HS-5 (cell line): ENCODE measurements at places on chromosomes 16 and 17.

GRCh38 chr17:14715561-14715960, 414.7 kb downstream of the HS3ST3B1 start:
- no peak for DNase-seq

DNA sequence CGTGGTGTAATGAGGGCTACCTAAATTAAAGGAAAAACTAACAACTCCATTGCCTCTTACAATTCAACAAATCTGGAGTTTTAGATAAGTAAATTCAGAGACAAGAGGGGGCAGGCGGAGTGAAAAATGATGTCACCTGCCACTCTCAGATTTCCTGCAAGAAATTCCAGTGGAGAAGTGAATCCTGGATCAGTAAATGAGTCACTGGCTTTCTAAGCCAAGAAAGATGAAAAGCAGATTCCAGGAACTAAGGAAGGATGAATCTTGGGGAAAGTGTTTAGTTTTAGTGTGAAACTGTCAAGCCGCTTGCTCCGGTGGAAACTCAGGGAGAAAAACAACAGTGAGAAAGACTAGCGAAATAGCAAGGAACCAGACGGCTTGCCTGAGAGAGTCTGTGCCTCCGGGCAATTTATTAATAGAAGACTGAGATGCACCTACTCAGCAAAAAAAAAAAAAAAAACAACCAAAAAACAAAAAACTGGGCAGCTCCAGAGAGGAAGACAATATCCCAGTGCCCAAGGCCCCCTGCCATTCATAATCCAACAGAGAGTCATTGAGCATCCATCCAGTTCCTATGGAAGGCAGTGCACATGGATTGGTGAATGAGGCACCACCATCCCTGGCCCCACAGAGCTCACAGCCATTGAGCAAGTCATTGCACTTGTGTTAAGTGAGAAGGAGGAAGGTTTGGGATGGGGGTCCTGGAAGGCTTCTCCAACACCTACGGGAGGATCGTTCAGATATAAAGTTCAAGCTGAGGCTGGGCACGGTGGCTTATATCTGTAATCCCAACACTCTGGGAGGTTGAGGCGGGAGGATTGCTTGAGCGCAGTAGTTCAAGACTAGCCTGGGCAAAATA, 12.1 kb upstream of the RIPOR1 start:
- peak; percentile 61 for DNase-seq

DNA sequence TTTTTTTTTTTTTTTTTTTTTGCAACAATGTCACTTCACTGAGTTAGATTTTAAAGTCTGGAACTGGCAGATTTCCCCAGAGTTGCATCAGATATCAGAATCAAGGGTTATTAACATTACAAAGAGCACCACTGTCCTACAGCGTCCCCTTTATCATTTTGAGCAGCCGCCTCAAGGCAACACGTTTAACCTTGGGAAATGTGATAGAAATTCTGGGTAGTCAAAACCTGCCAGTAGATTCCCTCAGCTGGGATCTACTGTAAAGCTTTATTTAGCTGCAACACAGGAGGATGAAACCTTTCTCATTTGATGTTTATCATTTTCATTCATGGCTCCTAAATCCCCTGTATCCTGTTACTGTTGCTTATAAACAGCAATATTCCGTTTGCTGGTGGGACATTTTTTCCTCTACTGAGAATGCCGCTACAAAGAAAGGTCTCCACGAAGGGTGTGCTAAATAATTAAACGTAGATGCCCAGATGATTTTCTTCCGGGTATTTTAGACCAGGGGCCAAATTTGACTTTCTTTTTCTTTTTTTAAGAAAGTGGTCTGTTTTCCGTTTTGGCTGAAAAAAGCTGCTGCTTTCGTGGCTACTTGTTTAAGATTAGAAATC, 436.1 kb upstream of the GOT2 start:
- no peak for DNase-seq

DNA sequence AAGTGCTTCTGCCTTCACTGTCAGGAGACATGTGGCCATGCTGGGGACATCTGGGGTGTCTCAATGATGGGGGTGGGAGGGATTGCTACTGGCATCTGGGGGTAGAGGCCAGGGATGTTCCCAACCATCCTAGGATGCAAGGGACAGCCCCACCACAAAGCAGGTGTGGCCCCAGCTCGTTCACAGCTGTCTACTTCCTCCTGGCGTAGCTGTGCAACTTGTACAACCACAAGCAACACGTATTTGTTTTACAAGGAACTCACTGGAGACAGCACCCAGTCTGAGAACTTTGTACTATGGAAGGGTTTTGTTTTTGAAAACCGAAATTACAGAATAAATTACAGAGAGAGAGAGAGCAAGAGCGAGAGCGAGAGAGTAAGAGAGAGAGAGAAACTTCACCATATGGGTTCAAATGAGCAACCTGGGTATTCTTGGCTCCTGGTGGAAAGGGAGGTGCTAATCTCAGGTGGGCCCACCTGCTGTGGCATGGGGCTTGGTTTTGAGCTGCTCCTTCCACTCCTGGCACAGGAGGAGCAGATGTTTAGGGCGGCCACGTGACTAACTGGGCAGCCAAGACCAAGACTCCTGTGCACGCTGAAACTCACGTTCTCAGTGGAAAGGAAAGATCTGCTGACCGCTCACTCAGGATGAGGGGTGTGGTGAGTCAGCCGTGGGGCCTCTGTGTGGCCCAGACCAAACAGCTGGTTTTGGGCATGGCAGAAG, 17.5 kb upstream of the TNFRSF13B start:
- no peak for DNase-seq

GRCh38 chr17:43366891-43367736, 31.7 kb upstream of the ARL4D start:
- DNase-seq = no peak

DNA sequence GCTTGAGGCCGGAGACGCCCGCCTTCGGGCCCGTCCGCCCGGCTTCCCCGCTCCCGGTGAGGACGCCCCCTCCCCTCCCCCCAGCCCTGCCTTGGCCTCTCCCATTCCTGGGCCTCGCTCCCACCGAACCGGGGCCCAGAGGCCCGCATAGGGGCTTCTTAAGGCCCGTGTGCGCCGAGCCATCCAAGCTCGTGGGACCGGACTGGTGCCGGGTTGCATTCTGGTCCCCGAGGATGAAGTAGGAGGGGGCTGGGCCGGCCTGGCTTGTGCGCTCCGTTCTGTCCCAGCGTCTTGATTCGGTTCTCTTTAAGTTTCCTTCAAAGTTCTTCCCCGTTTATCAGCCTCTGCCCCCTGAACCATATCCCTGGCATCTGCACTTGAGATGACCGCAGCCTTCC, 488 bp downstream of the SENP3 start:
- no peak for DNase-seq

- no peak for DNase-seq
These were observed 22.9 kb upstream of the CPPED1 start for GRCh38 chr16:12826559-12826958.

- DNase-seq = no peak
These were observed 341.0 kb downstream of the SEC14L1 start for GRCh38 chr17:77481476-77482374.

DNA sequence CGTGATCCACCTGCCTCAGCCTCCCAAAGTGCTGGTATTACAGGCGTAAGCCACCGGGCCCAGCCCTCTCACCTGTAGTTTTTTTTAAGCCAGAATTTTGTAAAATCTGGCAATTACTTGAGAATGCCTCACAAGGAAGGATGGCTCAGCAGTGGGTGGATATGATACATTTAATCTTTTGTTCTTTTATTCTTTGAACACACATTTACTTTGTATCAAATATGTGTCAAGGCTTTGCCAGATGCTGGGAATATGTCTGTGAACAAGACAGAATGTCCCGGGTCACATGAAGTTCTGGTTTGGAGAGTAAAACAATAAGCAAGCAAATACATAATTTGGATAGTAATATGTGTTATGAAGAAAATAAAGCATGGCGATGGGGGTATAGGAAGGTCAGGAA, 4.9 kb upstream of the COPS3 start:
- DNase-seq = no peak
